ENCODE measurements at places on chromosomes 2 and 18. TPM values are rescaled to one million over a fixed set of nuclear protein-coding genes. Genes with fewer than 3 reads are reported as not detected.

RESP18 gene
- not detected for total RNA-seq

CNDP2 gene
- total RNA-seq, result 53.2 TPM

ZNF521 gene
- total RNA-seq, result 31.2 TPM

CMPK2 gene
- 0.35 TPM for total RNA-seq

MAPK4 gene
- not detected for total RNA-seq

HOXD8 gene
- 0.23 TPM for total RNA-seq

TNFAIP6 gene
- 89.5 TPM for total RNA-seq

SULT1C4 gene
- not detected for total RNA-seq

NEB gene
- 0.94 TPM for total RNA-seq

DRC1 gene
- total RNA-seq, result not detected

SMYD1 gene
- not detected for total RNA-seq

Measured in smooth muscle cell of the coronary artery (primary cell).